PC-9 (cell line): ENCODE measurements at places on chromosomes 7 and 10. TPM values are rescaled to one million over a fixed set of nuclear protein-coding genes. Genes with fewer than 3 reads are reported as not detected.

The GPR15LG gene
- not detected in 2 replicates for total RNA-seq

The COG5 gene
- total RNA-seq = 32.3 and 43.5 TPM in 2 replicates

The MACC1 gene
- total RNA-seq = 48.4 and 50.8 TPM in 2 replicates

The CCAR1 gene
- total RNA-seq = 66.1 and 98.3 TPM in 2 replicates

The PNLIP gene
- total RNA-seq = not detected in 2 replicates

- no peak for DNase-seq
Observed at GRCh38 chr7:44101966-44102845, 1.9 kb upstream of the AEBP1 start.

DNA sequence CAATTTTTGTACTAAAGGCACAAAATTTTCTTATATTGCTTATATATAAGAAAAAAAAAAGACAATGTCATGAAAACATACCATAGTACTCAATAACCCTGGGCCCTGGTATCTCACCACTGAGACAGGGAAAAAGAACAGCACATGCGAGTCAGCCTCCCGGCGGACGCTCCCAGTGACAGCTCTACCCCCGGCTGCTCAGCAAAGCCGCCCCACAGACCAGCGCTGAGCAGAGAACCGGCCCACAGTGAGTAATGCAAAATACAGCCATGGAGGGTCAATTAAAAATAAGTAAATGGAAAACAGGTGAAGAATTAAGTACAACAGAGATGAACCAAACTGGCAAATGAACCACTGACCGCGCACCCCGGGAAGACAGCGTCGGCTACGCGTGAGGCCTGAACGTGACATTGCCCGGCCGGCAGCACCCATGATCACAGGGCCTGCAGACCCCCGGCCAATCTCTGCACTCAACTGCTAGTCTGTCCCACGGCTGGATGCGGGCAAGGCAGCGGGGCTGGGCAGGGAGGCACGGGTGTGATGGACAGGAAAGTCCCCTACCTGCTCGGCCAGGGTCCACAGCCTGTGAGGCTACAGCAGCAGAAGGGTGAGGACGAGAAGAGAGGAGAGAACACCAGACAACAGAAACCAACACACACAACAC is 175.9 kb downstream of the ZMYND11 start:
- DNase-seq = no peak

GRCh38 chr7:102287111-102287980 is 678 bp downstream of the SH2B2 start:
- DNase-seq = no peak

- no peak for DNase-seq
Observed at GRCh38 chr7:158251061-158251965, 336.3 kb downstream of the PTPRN2 start.
